Activated CD8-positive, alpha-beta T cell treated with anti-CD3 and anti-CD28 coated beads for 36 hours (primary cell): ENCODE measurements at places on chromosomes 2 and 18. TPM values are rescaled to one million over a fixed set of nuclear protein-coding genes. Genes with fewer than 3 reads are reported as not detected.

- H3K27ac ChIP-seq: no peak overlapping the region
- H3K4me3 ChIP-seq: no peak overlapping the region
- no peaks in the 10 kb centered on the region for H3K36me3 ChIP-seq
- H3K27me3 ChIP-seq: no peaks in the 10 kb centered on the region
Measured at GRCh38 chr2:163690896-163691295, 44.9 kb downstream of the FIGN start.

DNA sequence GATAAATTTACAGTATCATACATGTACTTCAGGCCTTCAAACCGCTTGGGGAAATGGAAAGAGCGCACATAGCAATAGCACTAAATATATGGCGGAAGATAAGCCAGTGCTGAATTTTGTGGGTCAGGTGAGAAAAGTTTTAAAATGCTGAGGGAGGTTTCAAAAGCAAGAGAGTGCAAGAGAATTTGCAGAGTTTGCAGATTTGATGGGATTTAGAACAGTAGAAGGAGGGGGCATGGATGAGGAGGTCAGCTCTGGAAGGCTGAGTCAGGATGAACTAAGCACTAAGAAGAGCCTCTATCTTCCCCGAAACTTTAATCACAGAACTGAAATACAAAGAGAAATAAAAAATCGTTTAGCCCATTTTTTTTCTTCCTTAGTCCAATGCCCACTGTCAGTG, 145.9 kb downstream of the DLGAP1 start:
- no peak overlapping the region for H3K4me3 ChIP-seq
- no peaks in the 10 kb centered on the region for H3K27me3 ChIP-seq
- no peaks in the 10 kb centered on the region for H3K36me3 ChIP-seq
- no peak for DNase-seq
- no peaks in the 10 kb centered on the region for H3K4me1 ChIP-seq

Gene STAT4
- total RNA-seq: 70.8 TPM

- H3K27me3 ChIP-seq: no peaks in the 10 kb centered on the region
- DNase-seq: no peak
- H3K27ac ChIP-seq: no peak overlapping the region
- H3K4me1 ChIP-seq: peaks cover 2% of the 10 kb centered on the region
- no peaks in the 10 kb centered on the region for H3K36me3 ChIP-seq
Measured at GRCh38 chr2:46170611-46171350, 126.4 kb upstream of the EPAS1 start.

Gene LAMA3
- total RNA-seq: not detected

GRCh38 chr2:212540341-212540740, 1.7 kb upstream of the ERBB4 start:
- H3K27me3 ChIP-seq: peaks cover 40% of the 10 kb centered on the region
- peaks cover 16% of the 10 kb centered on the region for H3K4me1 ChIP-seq
- no peak overlapping the region for H3K27ac ChIP-seq
- no peak for DNase-seq
- H3K36me3 ChIP-seq: no peaks in the 10 kb centered on the region

Gene GKN2
- not detected for total RNA-seq

DNA sequence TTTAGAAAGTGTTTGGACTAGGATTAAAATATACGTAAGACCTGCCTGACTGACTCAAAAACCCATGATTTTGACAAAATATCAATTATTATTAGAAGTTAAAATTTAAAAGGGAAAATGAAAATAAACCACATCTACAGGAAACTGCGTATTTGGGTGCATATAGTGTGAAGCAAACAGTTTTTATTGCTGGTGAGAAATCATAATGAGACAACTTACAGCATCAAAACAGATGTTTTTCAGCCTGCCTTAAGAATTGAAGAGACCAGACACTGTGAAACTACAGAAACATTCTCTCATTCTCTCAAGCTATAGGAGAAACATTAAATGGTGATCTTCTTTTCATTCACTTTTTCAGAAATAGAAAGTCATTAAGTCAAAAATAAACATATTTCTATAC, 62.9 kb downstream of the RAD51AP2 start:
- DNase-seq: no peak
- H3K27me3 ChIP-seq: no peaks in the 10 kb centered on the region
- no peaks in the 10 kb centered on the region for H3K4me1 ChIP-seq
- no peak overlapping the region for H3K27ac ChIP-seq
- no peak overlapping the region for H3K4me3 ChIP-seq

Gene CFAP221
- not detected for total RNA-seq

Gene LTBP1
- total RNA-seq: 0.18 TPM

DNA sequence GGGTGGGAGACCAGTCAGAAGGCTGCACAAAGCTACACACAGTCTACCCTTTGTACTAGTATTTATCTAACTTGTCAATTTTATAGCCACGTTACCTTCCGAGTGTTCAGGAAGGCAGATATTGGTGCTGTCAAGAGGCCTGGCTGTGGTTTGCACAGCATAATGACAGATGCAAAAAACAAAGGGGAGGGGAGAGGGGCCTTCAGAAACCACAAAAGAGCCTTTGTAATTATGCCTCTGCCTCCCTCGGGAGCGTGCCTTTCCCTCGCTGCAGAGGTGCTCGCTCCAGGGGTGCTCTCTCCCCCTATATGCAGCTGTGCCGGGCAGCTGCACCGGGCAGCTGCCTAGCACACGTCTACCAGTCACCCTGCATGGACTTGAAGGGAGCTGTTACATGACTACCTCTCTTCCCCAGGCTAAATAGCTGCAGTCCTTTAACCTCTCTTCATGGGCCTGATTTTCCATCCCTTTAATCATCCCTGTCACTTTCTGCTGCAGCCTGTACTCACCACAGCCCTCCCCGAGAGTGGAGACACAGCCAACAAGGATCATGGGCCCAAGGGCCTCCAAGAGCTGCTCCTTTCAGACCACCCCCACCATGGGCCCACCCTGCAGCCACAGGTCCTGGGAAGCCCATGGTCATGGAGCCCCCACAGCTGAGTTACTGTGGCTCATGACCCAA, 168.4 kb upstream of the PKDCC start:
- H3K4me1 ChIP-seq: no peaks in the 10 kb centered on the region
- H3K27me3 ChIP-seq: peaks cover 10% of the 10 kb centered on the region
- DNase-seq: no peak
- no peak overlapping the region for H3K27ac ChIP-seq
- H3K36me3 ChIP-seq: no peaks in the 10 kb centered on the region

DNA sequence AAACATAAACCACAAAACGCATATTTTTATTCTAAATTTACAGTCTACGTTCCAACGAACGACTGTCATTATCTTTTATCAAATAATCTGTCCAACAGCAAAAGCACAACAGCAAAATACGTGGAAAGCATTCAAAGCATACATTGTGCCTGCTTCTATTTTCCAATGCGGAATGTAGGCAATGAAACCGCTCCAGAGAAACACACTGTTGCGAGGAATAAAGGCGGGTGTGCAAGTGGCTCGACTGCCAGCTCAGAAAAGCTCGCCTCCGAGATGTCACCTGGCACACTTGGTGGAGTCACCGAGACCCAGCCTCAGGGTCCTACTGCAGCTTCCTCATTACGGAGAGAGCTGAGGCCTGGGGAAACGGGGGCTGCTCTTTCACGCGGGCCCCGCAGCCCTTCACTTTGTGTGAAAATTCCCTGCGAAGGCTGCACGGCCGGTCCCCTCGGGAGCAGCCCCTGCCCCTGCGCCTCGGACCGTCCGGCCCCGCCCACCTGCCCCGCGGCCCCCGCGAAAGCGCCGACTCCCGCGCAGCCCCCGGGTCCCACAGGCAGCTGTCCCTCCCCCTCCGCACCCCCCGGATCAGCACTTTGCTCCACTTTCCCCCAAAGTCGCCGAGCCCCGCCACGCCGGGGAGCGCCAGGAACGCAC, 752 bp downstream of the MGAT4A start:
- peak overlapping the region; percentile 89 for H3K4me3 ChIP-seq
- H3K36me3 ChIP-seq: peaks cover 19% of the 10 kb centered on the region
- peak; percentile 73 for DNase-seq
- no peaks in the 10 kb centered on the region for H3K27me3 ChIP-seq
- H3K27ac ChIP-seq: peak overlapping the region; percentile 84
- H3K4me1 ChIP-seq: peaks cover 57% of the 10 kb centered on the region

DNA sequence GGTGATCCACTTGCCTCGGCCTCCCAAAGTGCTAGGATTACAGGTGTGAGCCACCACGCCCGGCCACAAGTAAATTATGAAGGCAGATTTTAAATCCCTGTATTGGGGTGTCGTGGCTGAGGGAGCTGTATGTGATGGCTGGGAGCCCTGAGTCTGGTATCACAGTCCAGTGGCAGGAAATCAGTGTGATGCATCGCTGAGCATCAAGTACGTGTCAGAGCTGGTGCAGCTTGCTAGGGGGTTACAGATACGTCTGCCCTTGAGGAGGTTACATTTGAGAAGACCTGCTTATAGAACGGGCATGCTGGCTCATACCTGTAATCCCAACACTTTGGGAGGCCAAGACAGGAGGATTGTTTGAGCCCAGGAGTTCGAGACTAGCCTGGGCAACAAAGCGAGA, 4.3 kb downstream of the ENOSF1 start:
- no peak for DNase-seq
- H3K4me3 ChIP-seq: no peak overlapping the region

DNA sequence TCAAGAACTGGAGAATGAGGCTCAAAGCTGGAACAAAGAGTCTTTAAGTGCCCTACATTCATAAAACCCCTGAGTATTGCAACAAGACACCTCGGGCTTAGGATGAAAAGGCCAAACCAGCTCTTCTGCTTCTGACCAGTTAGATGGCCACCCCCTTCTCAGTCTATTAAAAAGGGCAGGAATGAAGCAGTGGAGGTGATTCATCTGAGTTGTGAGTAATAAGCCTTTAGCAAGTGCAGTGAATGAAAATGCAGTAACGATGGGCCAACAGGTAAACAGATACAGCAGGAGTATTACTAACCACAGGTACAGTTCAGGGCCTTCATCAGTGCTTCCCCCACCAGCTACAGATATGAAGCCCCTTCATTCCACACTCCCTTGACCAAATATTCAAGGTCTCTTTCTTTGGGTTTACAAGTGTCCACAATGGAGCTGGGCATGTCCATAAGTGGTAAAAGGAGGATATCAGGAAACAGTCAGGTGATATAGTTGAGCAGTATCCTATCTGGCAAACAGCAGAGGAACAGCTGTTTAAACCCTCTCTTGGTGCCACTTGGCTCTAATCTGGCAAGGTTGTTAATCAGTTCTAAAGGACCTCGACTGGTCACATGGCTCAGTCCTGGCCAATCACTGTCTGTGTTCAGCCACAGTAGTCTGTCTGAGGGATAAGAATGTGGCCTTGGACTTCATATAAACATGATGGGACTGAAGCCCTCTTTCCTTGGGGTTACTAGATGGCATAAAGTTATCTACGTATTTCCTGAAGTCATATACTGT, 17.8 kb downstream of the SERPINB13 start:
- H3K4me1 ChIP-seq: no peaks in the 10 kb centered on the region
- peaks cover 6% of the 10 kb centered on the region for H3K27me3 ChIP-seq
- no peak for DNase-seq
- no peak overlapping the region for H3K27ac ChIP-seq
- H3K36me3 ChIP-seq: no peaks in the 10 kb centered on the region

- H3K36me3 ChIP-seq: no peaks in the 10 kb centered on the region
- DNase-seq: no peak
- H3K4me3 ChIP-seq: no peak overlapping the region
Measured at GRCh38 chr2:185132501-185133041, 534.2 kb downstream of the ZNF804A start.

Gene EN1
- total RNA-seq: not detected

DNA sequence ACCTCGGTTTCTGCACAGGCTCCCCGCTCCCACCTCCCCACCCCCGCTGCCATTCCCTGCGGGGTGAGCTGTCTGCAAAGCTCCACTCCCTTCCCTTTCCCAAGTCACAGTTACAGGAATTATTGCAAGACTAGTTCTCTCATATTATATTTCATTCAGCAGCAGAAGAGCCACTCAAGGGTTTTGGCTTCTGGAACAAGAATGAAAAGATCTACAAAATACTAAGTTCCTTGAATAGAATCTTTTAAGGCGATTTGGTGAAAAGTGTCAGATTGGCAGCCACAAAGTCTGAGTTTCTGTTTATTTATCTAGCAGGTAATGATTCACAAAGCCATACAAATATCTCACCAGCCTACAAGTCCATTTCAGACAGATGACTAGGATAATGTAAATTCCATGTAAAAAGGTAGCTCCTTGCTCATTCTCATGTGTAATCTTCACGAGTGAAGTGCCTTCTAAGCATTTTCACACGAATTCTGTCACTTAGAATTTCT, 221.9 kb upstream of the RBBP8 start:
- no peak for DNase-seq
- no peaks in the 10 kb centered on the region for H3K36me3 ChIP-seq
- no peak overlapping the region for H3K27ac ChIP-seq
- H3K4me1 ChIP-seq: no peaks in the 10 kb centered on the region
- H3K27me3 ChIP-seq: peaks cover 5% of the 10 kb centered on the region
- H3K4me3 ChIP-seq: no peak overlapping the region

- H3K36me3 ChIP-seq: no peaks in the 10 kb centered on the region
- H3K4me3 ChIP-seq: no peak overlapping the region
- H3K4me1 ChIP-seq: peaks cover 4% of the 10 kb centered on the region
- no peak overlapping the region for H3K27ac ChIP-seq
- H3K27me3 ChIP-seq: peaks cover 3% of the 10 kb centered on the region
Measured at GRCh38 chr2:100741880-100742276, 78.1 kb upstream of the NPAS2 start.

Gene CYBRD1
- 1.2 TPM for total RNA-seq

Gene SOX11
- not detected for total RNA-seq
